GM03348 (cell line): ENCODE measurements at places on chromosomes 5 and 9.

DNA sequence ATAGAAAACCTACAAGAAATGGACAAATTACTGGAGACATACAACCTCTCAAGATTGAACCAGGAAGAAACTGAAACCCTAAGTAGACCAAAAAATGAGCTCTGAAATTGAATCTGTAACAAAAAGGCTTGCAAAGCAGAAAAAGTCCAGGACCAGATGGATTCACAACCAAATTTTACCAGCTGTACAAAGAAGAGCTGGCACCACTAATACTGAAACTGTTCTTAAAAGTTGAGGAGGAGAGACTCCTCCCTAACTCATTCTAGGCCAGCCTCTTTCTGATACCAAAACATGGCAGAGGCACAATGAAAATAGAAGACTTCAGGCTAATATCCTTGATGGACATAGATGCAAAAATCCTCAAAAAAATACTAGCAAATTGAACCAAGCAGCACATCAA lies 542.3 kb downstream of the CYLC2 start:
- no peak for DNase-seq

DNA sequence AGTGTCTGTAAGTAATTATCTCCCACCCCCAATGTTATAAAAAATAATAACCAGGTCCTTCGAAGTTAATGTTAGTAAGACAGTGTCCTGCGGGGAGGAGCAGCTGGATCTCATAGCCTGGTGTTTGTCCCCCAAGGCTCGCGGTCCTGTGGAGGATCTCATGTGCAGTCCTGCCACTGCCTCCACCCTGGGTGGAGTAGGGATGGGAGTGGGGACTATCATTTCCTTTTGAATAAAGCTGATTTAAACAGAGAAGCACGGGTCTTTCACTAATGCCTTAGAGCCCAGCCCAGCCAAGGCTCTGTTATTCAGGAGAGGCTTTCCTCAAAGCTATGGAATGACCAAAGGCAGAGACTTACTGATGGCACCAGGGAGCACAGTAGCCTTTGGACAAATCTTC lies 40.2 kb downstream of the SUB1 start:
- DNase-seq, result no peak

GRCh38 chr9:118003240-118003639 lies 299.0 kb downstream of the TLR4 start:
- no peak for DNase-seq

GRCh38 chr9:133701321-133701980 lies 36.7 kb downstream of the SARDH start:
- no peak for DNase-seq

DNA sequence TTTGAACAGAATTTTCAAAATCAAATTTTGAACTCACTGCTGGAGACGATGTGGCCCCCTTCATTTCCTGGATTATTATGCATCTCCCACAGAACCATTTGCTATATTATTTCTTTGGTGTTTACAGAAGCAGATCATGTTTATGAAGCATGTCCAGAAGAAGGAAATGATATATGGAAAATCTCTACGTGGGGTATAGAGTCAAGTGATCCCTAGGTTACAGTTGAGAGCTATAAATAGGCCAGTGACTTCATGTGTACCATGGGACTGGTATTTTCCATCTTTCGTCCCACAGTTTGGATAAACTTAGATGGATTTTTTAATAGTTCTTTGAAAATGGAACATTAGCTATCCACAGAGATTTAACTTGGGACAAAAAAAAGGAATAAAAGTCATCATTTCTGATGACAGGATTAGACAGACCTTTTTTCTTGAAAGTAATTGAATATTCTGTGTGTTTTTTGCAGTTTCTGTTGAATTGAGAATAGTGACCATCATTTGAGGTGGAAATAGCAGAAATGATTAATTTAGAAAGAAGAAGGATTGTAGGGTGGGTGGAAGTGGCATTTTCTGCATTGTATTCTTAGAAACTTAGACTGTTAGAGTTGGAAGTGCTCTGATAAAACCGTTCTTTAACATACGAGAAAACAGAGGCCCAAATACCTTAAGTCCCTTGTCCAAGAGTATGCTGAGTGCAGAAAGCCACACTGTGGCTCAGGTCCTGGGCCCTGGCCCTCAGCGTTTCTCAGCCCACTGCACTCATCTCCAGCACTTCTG lies 136.4 kb downstream of the PIP5K1B start:
- DNase-seq, result no peak

GRCh38 chr5:178383301-178383918 lies 150.8 kb upstream of the PHYKPL start:
- DNase-seq, result no peak
